ENCODE measurements at places on chromosomes 3 and 15.
A peak's percentile ranks its signal among the peaks of the same experiment; 100 is the strongest.

GRCh38 chr3:102745881-102746280 lies 311.1 kb downstream of the ZPLD1 start:
- DNase-seq: no peak

DNA sequence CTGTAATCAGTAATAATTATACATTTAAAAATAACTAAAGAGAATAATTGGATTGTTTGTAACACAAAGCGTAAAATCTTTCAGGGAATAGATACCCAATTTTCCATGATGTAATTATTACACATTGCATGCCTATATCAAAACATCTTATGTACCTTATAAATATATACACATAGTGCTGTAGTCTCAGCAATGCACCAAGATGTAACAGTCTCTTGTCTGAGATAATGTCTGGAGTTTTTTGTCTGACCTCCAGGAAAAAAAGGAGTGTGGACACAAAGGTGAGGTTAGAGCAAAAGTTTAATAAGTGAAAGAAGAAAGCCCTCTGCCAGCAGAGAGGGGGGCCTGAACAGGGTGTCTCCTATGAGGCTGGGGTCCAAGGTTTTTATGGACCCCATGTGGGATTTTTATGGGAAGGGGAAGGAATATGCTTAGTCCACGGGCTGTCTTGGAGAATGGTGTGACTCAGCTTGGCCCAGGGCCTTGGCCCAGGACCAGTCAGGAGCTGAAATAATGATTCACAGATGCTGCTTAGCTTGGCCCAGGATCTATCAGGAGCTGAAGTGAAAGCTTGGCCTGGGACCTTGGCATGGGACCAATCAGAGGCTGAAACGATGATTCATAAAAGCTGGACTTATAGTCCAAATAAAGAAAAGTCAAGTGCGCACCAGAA lies 545.0 kb downstream of the ZPLD1 start:
- no peak for DNase-seq

DNA sequence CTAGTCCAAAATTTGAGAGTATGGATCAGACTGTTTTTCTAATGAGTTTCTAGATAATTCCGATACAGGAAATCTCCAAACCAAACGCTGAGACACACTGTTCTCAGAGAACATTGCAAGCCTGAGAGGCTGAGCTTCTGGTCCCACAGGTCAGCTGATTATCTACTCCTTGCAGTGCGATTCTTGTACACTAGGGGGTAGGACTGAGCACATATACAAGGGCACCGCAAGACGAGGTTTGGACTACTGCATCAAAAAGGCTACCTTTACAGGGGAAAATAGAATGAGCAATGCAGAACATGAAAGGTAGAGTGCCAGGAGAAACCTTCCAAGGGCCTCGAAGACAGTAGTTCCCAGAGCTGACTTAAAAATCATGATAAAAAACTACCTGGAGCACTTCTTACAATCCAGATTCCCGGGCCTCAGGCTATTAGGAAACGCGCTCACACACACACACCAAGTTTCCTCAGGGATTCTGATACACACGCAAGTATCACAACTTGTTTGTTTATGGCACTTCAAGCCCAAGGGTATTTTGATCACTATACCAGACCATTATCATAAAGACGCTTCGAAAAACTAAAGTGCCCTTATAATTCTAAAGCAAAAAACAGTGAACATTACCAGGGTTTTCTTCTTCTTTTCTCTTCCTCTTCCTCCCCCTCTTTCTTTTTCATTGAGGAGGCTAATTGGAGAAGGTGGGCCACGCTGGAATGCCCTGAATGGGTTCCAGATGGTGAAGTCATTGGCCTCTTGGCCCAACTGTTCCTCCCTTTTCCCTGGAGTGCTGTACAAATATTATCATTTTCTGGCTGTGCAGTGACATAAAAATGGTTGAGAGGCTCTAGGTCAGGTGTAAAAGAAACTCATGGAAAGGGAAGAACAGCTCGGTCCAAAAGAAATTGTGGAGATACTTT lies 61.8 kb downstream of the SLC12A8 start:
- DNase-seq: no peak

DNA sequence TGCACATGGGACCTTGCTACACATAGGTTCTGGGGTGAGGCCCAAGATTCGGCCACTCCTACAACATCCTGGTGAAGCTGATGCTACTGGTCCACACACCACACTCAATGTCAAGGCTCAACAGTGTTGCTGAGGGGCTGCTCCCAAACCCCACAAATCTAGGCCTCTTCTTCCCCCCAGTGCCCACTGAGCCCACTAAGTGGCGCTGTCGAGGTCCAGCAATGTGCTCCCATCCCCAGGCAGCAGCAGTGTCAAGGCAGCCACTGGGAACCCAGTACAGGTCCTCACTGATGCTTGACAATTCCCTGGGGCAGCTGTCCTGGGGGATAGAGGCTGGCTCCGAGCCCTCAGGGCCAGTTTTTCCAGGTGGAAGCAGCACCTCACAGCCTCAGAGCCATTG lies 21.5 kb downstream of the SCN5A start:
- DNase-seq: no peak

DNA sequence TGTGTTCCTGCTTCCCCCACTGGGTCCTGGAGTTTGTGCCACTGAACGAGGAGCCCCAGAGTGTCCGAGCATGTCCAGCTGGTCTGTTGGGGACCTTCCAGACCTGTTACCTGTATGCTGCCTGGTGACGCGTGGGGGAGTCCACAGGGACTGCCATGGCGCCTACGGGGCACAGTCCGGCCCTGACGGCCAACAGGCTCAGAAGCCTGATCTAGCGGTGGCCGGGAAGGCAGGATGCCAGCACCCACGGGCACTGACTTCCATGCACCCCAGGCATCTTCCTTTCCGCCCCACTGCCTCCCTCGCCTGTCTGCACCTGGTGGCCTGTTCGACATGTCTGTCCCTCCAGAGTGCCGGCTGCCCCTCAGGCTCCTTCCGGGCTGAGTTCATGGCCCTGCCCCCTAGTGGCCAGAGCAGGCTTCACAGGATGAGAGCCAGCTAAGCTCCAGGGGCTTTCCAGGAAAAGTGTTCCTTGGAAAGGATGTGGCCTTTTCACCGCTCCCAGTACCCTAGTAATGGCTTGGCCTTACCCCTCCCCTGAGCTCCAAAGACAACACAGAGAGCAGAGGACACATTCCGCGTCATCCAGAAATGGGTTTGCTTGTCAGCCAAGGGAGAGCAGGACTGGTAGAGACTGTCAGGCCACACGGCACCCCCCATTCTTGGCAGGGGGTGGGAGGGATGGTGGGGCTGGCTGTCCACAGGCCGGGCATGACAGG lies 35.7 kb downstream of the NGRN start:
- DNase-seq: peak; percentile 14

DNA sequence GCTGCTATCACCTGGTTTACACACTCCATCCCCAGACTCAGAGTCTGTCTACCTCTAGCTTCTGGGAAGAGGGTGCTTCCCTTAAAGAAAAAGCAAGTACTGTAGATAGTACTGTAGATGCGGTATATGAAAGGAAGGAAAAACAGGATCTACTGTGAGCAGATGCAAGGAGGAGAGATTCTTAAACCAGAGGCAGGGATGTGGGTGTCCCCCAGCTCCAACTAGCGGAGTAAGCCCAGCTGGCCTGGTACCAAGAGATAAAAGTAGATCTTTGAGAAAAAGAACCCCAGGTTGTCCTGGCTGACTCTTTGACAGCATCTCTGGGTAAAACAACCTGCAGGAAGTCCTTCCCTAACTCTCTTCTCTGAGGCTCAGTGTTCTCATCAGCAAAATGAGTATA lies 523.7 kb upstream of the PROK2 start:
- no peak for DNase-seq
